ENCODE measurements at places on chromosomes 6 and 20. TPM values are rescaled to one million over a fixed set of nuclear protein-coding genes. Genes with fewer than 3 reads are reported as not detected.

SIRPB2 gene
- total RNA-seq = 2.3 TPM

PTK6 gene
- 5.4 TPM for total RNA-seq

CSE1L gene
- 16.5 TPM for total RNA-seq

SLC29A1 gene
- 44.8 TPM for total RNA-seq

PLEKHG1 gene
- total RNA-seq = 4.2 TPM

SEMG1 gene
- total RNA-seq = not detected

RIMS1 gene
- total RNA-seq = 5.9 TPM

TRIM31 gene
- total RNA-seq = not detected

SCUBE3 gene
- total RNA-seq = not detected

- DNase-seq = no peak
Measured at GRCh38 chr6:21634582-21634981, 41.0 kb downstream of the SOX4 start.

DNA sequence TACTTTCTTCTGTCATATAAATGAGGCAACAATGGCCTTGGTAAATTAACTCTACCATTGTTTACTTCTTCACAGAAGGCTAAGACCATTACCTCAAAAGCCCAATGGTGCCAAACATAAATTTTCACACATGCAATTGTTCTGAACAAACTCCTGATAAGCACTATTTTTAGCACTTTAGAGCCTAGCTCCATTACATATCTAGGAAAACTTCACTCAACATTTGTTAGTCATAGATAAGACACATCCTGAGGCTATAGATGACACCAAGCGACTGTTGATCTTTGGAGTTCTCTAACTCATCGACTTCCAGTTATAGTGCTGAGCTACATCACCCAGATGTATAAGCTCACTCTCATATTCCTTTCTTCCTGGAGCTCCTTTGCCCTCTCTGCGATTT lies 245.9 kb downstream of the EYS start:
- DNase-seq = no peak

DNA sequence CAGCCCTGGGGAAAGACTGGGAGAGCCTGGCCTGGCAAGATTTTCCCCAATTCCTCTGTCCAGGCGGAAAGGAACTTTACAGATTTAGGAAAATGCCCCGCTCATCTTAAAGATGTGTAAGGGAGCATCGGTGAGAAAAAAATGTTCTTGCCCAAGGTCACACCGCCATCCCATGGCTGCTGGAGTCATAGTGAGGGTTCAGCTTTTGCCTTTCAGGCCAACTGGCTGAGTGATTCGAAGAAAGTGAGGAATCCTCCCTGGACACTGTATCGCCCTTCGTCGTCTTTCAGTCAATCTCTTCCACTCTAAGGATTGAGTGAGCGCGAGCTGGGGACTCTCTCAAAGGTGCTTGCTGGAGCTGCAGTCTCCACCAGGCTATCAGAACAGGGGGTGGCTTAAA lies 1.4 kb downstream of the WFDC2 start:
- DNase-seq = no peak

- DNase-seq = no peak
Measured at GRCh38 chr6:113351173-113351834, 505.8 kb upstream of the MARCKS start.

- DNase-seq = no peak
Measured at GRCh38 chr20:1995531-1996310, 1.9 kb upstream of the PDYN start.

GRCh38 chr20:49704932-49705336 lies 8.7 kb downstream of the B4GALT5 start:
- no peak for DNase-seq

DNA sequence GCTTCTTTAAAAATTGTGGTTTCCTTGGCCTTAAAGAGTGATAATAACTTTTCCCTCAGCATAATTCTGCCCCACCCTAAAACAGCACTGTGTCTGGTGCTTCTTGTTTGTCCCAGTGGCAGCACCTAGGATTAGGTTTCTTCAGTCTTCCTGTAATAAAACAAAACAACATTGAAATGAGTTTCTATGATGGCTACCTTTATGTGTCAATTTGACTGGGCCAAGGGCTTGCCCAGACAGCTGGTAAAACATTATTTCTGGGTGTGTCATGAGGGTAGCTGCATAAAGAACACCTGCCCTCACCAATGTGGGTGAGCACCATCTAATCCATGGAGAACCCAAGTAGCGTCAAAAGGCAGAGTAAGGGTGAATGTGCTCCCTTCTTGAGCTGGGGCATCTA lies 117.8 kb downstream of the QRSL1 start:
- DNase-seq = no peak

GRCh38 chr6:10534419-10534762 lies 13.2 kb downstream of the GCNT2 start:
- no peak for DNase-seq

DNA sequence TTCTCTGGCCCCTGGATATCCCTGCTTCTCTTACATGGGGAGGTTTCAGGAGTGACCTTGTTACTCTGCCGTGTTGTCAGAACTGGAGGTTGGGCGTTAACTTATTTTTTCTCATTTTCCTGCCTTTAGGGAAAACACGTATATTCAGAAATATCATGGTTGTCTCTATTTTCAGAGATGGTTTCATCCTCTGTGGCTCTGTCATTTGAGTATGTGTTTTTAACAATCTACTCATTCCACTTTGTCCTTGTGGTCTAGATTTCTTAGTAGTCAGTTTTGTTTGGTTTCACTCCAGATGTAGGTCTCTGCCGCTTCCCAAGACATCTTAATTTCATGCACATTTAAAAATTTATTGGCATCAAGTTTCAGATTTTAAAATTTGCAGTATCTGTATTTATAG lies 45.9 kb downstream of the KCNS1 start:
- DNase-seq = no peak

DNA sequence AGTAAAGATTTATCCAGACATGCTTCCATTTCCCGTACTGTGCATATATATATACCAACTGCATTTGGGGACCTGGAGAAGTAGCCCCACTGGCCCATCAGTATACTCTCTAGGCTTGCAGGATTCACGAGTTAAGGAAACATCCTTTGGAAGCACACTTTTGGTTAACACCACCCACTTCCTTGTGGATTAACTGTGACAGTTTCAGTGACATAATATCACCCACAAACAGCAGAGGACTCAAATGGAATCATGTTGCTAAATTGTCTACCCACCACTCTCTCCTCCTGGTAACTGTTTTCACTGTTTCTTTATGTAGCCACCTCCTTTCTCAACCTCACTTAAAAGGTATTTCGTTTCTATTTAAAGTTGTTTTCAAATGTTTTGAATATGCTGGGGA lies 55.0 kb downstream of the PROKR2 start:
- no peak for DNase-seq

DNA sequence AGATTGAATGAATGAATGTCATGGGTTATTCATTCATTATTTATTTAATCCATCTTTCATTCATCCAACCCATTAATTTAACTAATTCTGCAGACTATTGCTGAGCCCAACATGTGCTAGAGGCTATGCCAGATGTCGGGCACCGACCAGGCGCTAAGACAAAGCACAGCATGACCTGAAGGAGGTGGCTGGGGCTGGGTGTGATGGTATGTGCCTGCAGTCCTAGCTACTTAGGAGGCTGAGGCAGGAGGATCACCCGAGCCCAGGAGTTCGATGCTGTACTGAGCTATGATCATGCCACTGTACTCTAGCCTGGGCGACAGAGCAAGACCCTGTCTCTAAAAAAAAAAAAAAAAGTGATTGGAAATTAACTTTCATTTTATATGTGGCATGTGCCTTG lies 5.7 kb upstream of the SLC22A7 start:
- DNase-seq = no peak
